ENCODE measurements at places on chromosomes 6 and 20.

GRCh38 chr6:53837865-53838769 lies 43.3 kb downstream of the LRRC1 start:
- no peak for DNase-seq

GRCh38 chr6:151652325-151652724 lies 155.2 kb upstream of the ESR1 start:
- no peak for DNase-seq

GRCh38 chr6:70479236-70479635 lies 65.9 kb downstream of the FAM135A start:
- DNase-seq = no peak

DNA sequence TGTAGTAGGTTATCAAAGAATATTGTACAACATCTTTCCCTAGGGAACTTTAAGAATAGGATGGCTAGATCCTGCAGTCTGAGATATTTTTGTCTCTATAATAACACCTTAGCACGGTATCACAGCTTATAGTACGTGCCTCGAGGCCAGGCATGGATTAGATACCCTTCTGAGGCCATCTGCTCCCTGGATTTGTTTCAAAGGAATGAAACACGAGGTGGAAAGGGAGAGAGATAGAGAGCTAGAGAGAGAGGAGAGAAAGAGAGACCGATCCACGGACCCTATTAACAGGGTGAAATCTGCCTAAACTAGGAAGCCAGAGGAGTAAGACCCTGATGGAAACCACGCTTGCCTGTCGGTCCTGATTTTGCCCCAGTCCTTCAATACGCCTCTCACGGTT lies 92.5 kb downstream of the CD83 start:
- no peak for DNase-seq

- no peak for DNase-seq
Observed at GRCh38 chr6:170025935-170026750, 264.7 kb downstream of the DLL1 start.

GRCh38 chr20:45306431-45306982 lies at the start of gene RBPJL:
Gene RBPJL, plus strand, starts transcription at chr20:45306840. Its CDS starts 83 bp downstream, at chr20:45306923.
- no peak for DNase-seq

DNA sequence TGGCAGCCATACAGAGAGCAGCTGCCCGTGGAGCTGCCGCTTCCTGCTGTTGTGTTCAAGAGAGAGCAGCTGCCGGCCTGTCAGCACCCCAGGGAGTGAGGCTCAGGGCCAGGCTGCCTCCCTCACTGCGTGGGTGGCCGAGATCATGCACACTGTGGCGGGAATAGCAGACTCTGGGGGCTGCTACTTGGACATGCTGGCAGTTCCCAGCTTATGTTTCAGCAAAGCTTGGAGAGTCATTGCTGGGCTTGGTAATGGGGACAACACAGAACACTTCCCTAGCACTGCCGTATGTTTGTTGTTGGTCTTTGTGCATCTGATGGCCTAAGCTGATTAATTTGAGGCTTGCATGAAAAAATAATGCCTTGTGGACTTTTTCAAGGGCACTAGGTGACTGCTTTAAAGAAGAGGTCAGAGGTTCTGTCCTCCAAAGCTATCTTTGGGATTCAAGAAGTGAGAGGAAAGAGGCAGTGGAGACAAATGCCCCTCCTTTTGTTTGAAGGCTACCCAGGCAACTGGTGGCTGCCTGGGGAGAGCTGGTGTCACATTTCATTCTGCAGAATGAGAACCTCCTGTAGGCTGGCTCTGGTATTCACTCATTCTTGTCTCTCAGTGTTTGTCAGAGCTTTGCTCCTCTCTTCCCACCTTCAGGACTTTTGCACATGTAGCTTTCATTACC lies 18.8 kb downstream of the MRAP2 start:
- DNase-seq = no peak

- DNase-seq = no peak
Observed at GRCh38 chr6:46921059-46921458, 679 bp downstream of the ADGRF5 start.
